Lower leg skin (tissue), 4 donors: ENCODE measurements at places on chromosomes 3 and 15. TPM values are rescaled to one million over a fixed set of nuclear protein-coding genes. Genes with fewer than 3 reads are reported as not detected.

DNA sequence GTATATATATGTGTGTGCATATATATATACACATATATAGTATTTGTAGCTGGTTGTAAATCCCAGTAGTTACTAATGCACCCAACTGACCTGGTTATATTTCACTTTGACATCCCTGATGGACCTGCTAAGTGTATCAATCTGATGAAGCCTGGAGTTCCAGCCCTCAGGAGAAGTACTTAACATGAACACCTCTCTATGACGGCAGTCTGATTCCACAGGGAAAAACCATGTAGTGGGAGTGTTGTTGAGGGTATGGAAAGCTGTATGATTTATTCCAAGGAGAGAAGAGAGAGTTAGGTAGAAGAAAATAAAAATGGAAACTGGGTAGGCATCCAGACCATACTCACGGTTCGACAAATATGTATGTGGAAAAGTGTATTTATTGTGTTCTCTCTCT is 531.2 kb upstream of the SEMA6D start:
- no peak for DNase-seq

DNA sequence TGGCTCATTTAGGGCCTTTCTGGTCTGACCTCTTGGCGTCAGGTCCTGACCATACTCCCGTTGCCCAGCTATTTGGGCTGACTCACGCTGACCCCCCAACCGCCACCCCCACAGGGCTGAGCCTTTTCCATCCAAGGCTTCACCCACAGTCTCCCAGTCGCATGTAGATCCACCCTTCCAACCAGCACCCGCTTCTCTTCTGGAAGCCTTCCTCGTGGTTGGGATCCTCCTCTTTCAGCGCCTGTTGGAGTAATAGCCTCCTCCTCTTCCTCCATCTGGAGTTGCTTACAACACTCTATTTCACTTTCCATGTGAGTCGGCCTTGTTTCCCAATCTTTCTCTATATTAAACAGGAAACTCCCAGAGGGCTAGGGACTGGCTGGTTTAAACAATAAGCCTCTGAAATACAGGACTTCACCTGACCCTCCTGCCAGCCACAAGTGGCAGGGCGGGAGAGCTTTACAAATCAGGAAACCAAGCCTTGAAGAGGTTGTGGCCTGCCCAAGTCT is 2.1 kb upstream of the ALAS1 start:
- DNase-seq: peak; percentile 55

GRCh38 chr3:12229146-12229851 is 59.6 kb upstream of the PPARG start:
- DNase-seq: no peak

DNA sequence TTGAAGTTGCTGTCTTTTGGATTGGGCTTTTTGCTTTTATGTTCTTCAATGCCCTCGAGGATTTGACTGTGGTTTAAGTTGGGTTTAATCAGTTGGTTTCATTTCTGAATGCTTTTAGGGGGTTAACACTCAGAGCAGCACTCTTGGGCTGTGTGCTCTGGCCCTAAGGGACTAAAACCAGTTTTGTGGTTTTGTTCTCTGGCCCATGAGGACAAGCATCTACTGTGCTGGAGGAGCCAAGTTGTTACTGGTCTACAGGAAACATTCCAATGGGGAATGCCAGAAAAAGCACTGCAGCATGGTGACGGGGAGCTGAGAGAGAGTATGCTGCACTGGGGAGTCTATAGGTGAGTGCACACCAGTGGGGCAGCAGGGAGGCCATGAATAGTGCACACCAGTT is 596.9 kb downstream of the ZBBX start:
- DNase-seq: no peak

- DNase-seq: no peak
Observed at GRCh38 chr15:78093242-78094020, 1.1 kb downstream of the SH2D7 start.

GRCh38 chr3:194532591-194532990 is 45.8 kb upstream of the ATP13A3 start:
- DNase-seq: no peak

The TMEM43 gene
- 184 TPM for total RNA-seq

GRCh38 chr3:157077565-157077991 is 82.4 kb downstream of the CCNL1 start:
- no peak for DNase-seq

The DGKG gene
- 9.5 TPM for total RNA-seq

GRCh38 chr3:183518491-183519251 is 36.8 kb downstream of the KLHL6 start:
- DNase-seq: no peak

GRCh38 chr15:68574629-68575028 is 4.2 kb upstream of the CORO2B start:
- DNase-seq: no peak

GRCh38 chr3:153835540-153835939 is 285.6 kb upstream of the ARHGEF26 start:
- DNase-seq: no peak

GRCh38 chr3:129120254-129121004 is 1.2 kb downstream of the RAB43 start:
- DNase-seq: peak; percentile 87

DNA sequence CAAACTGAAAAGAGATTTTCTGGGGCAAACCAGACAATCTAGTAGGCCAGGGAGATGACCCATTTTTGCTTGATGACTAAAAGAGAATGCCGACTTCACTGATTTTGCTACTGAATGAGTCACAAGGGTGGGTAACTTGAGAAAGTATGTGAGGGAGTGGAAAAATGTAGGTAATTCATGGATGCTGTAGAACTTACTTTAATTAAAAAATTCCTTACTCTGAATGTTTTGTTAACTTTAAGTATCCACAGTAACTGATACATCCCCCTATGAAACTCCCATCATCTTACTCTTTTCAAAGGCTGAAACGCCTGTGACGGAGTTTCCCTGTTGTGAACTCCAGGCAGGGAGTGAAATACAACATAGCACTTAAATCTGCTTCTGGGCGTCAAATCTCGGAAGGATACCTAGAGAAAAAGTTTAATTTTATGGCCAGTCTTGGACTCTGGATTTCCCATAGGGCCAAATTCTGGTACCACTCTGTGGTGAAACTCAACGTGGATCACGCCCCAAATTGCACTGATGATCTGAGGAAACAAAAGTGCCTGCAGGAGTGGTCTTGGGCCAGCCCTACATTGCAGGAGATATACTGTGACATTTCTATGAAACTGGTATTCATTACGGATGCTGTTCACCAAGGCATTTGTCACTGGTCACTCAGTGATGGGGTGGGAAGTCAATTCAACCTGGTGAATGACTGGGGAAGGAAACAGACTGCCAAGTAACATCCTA is 24.0 kb downstream of the GOLIM4 start:
- DNase-seq: no peak

DNA sequence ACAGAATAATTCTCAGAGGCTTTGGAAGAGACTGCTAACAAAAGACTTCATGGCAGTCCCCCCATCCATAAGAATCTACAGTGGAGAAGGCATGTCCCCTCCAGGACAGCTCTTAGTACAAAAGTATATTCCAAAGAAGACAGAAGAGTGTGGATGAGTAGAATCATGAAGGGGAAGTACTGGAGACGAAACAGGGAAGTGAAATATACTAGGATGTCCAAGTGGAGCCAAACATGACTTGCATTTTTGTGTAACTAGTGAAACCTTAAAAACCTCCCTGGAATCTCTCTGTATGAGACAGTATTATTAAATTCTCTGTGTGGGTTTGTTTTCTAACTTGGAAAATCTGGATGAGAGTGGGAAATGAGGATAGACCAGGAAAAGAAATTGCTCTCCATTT is 312.4 kb downstream of the RSL24D1 start:
- DNase-seq: no peak

- DNase-seq: no peak
Observed at GRCh38 chr3:15120986-15121385, 22.0 kb upstream of the RBSN start.

The DUOXA2 gene
- not detected for total RNA-seq

GRCh38 chr15:69223083-69223813 is 62.8 kb downstream of the GLCE start:
- no peak for DNase-seq

DNA sequence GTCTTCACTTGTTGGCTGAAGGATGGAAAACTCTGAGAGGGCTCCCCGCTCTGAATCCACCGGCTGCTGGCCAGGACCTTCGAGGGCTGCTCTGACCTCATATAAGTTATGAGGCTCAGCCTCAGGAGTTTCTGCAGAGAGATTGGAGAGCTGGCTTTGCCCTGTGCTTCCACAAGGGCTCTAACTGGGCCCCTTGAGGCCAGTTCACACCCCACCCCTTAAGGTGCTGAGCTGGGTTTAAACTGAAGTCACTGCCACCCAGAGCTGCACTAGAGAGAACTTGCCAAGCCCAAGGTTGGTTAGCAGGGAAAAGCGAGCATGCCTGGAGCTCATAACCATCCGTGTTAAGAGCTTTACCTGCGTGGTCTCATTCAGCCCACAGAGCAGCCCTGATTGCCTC is 2.8 kb upstream of the CCDC33 start:
- no peak for DNase-seq

The CGNL1 gene
- total RNA-seq: 22.9 TPM

DNA sequence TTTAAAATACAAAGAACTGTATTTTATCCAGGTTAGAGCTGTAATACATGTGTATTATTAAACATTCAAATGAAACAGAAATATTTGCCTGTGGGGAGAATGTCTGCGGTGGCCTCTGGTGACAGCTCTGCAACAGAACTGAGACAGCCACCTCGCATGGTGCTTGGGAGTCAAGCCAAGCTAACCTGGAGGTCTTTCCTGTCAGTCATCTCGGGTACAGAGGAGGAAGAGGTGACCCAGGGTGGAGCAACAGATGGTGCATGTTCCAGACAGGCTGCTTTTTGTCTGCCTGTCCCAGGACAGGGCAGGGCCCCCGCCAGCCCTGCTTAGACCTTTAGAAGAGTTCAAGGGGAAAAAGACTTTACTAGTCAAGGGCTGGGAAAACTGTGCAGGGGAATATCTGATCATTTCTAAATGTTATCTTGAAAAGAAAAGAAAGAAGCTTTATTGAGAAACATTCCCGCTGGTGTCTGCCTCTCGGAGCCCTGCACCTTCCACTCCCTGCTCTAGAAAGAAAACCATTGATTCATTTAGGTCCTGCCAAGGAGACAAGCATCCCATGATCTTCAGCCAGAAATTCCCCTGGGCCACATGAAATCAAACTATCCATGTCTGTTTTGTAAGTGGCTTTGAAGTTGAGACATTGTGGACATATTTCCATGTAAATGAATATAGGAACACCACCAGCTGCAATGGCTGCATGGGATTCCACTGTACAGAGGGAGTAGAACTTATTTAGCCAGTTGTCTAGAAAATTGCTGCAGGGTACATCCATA is 5.5 kb upstream of the NR2E3 start:
- no peak for DNase-seq

The WNT7A gene
- total RNA-seq: 0.49 TPM

DNA sequence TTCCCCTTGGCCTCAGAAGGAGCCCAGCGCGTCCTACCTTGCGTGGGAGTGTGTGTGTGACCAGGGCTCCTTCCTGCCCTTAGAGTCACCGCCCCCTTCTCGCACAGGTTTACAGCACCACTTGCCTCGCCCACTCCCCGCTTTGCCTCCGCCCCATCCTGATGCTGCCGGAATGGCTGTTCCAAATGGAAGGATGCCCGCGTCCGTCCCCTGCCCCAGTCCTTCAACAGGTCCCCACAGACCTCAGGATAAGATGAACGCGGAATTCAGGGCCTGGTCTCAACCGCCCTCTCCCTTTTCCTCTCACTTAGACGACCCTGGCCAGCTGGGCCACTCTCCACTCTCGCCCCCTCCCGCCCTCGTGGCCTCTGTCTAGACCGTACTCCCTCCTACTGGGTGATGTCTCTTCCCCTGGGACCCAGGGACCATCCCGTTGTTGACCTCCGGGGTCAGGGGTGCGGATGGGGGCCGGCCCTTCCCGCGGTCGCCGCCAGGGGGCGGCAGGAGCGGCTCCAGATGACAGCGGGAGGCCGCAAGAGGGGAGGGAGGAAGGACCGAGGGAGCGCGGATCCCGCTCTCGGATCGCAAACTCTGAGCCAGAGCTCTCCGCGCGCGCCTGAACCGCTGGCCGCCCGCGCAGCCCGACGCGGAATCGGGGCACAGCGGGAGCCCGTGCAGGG is at the start of gene THSD4:
Gene THSD4 (plus strand): TSS at position 585 of the 680 bp plus-strand sequence.
- peak; percentile 92 for DNase-seq

DNA sequence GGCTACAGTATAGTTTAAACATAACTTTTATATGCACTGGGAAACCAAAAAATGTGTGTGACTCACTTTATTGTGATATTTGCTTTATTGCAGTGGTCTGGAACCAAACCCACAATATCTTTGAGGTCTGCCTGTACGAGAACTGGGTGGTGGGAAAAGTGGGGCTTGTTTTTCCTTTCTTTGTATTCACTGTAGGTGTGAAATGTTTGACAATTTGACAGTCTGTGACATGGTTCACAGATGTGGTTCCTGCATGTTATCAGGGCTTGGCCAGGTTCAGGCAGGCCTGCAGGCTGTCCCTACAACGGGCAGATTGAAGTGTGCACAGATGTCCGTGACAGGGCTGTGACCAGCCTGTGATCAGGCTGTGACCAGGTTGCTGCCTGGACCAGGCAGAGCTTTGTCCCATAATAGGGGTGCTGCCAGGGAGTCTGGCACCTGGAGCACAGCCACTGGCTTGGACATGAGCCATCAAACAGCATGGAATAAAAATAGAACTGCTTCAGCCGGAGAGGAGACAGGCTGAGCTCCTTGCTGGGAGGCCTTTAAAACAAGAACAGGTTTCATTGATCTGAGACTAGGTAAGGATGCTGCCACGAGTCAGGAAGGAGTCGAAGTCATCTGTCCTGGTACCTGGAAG is 61.0 kb downstream of the KLF13 start:
- no peak for DNase-seq

The SNURF gene
- total RNA-seq: not detected

- DNase-seq: peak; percentile 88
Observed at GRCh38 chr3:71103430-71103921, 480.1 kb downstream of the FOXP1 start.

DNA sequence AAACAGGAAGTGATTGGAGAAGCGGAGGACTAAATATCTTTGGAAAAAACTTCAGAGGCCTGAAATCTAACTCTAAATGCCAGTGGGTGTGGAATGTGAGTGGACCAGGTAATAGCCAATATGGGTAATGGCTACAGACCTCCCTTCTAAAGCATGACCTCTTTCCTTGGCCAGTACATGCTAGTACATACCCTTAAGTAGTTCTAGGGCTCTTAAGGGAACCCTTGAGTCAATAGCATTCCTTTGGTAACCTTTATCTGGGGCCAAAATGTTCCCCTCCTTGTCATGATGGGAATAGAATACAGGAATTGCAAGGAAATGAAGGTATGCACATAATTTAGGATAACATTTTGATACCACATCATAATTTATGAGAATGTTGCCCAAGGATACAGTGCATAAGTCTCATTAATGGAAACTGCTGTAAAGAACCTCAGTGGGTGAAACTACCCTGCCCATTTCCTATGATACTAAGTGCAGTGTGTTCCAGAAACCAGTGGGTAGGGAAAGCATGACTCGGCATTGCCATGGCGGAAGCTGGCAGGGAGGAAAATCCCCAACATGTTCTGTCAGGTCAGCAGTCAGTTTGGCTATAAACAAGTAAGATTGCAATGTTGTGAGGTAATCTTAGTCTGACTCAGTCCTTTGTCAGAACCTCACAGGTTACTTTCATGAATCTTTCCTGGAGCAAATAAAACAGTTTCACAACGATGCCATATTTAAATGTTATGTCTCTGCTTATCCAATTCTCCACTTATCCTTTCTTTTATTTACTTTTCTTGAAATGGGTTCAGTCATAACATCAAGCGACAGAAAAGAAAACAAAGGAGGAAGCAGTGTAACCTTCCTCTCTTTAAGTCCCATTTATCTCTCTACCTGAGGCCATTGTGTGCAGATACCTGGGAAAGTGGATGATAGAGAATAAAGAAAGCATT is 23.5 kb upstream of the RAP2B start:
- DNase-seq: peak; percentile 82
